ENCODE measurements at places on chromosomes 11 and 22.

DNA sequence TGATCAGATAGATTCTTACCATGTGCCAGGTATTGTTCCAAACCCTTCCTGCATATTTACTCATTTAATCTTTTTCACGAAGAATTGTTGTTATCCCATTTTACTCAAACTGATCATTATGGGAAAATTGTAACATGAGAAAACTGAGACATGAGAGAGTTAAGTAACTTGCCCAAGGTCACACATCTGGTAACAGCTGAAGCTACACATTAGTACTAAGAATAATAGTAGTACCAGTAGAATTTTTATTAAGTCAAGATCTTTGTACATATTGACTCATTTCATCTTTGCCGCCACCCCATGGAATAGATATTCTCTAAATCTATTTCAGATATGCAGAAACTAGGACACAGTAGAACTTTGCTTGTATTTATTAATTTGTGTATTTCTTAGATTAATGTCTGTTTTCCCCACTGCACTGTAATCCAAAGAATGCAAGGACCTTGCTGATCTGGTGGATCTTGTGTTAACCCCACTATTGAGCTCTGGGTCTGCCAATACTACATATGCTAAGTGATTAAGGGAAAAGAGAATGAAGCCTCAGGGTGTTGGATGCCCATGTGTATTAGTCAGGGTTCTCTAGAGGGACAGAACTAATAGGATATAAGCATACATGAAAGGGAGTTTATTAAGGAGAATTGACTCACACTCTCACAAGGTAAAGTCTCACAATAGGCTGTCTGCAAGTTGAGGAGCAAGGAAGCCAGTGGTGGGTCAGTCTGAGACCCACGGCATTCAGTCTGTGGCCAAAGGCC, 72.8 kb downstream of the PARVA start:
- DNase-seq: no peak

DNA sequence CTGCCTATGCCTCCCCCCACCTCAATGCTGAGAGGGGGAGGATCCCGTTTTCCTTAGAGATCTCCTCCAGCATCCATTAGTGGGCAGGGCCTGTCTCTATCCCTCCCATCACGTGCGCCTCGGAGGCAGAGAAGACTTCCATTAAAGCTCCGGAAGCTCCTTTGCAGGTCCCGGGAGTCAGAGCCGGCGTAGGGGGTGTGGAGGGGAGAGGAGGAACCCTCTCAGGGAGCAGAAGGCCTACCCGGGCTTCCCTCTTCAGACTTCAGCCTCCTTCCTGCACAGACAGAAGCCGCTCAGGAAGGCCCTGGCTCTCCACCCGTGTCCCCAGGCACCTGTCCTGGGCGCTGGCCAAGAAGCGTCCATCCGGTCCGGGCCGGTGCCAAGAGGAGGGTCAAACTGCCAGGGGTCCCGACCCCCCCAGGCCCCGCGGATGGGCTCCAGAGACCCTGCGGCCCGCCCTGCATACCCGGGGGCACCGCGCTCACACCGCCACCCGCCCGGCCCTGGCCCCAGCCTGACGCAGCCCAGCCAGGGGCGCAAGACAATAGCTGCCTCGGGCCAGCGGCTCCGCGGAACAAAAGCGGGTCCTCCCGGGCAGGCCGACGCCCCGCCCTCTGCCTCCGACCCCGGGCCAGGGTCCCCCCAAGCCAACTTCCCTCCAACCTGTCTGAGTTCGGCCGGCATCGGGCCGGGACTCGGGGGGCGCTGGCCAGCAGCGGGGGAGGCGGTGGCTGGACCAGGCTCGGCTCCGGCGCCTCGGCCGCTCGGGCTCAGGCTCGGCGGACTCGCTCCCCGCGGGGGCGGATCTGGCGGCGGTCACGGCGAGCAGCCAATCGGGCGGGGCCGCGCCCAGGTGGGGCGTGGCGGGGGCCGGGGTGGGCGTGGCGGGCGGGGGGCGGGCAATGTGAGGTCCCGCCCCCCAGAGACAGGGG, 29.9 kb downstream of the ARVCF start:
- peak; percentile 66 for DNase-seq

DNA sequence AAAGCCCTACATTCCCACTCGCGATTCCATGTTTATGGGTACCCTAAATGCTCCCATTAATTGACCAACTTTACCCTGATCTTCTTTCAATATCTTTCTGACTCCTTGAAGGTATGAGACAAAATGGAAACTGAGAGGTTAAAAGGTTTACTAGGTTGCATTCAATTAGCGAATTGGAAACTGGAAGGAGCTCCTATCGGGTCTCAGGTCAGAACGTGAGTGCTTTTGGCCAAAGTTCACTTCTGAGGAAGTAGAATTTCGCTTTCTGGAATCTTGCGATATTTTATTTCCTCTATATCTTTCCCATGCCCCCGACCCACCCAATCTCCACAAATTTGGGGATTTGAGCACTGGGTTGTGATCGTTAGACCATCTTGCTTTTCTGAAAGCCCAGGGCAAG, 2.6 kb downstream of the EHF start:
- no peak for DNase-seq

GRCh38 chr11:130644187-130644586, 195.7 kb downstream of the ADAMTS15 start:
- DNase-seq: no peak

Data from Caki2 (cell line).